Activated CD4-positive, alpha-beta T cell treated with anti-CD3 and anti-CD28 coated beads for 36 hours (primary cell): ENCODE measurements at places on chromosomes 1 and 21.

- no peak for DNase-seq
- H3K27me3 ChIP-seq = no peaks in the 10 kb centered on the region
- H3K27ac ChIP-seq = no peak overlapping the region
- H3K4me1 ChIP-seq = peaks cover 7% of the 10 kb centered on the region
- no peak overlapping the region for H3K4me3 ChIP-seq
Measured at GRCh38 chr1:66313429-66313828, 220.5 kb upstream of the SGIP1 start.

DNA sequence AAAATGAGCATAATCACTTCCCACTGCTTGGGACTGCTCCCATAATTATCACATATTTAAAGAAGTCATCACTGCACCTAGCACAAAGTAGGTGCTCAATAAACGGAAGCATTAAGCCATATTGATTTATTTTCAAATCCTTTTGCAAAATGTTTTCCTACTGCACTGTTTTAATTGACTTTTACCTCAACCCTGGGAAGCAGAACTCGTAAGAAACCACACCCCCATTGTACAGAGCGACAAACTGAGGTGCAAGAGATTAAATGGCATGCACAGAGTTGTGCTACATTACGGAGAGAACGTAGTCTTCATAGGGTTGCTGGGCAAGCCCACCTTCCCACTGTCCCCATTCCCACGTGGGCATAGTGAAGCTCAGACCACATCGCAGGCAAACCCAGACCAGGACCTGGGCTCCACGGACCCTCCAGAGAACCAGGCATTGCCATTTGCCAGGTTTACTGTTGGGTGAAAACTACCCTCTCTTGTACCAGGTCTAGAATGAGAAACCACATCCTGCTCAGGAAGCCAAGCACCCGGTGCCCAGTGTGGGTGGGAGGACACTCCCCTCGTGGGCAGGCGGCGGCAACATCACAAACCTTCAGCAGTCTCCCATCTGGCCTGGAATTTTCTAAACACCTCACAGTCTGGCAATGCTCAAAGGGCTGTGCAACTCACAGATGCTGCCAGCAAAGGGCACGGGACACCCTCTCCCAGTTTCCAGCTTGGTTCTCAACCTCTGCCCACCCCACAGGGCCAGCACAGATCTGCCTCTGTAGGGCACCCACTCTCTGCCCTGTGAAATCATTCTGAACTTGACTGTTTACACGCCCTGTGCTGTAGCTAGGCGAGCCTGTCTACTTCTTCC lies 8.2 kb downstream of the IFFO2 start:
- peak overlapping the region; percentile 92 for H3K27ac ChIP-seq
- H3K4me1 ChIP-seq = peaks cover 93% of the 10 kb centered on the region
- H3K27me3 ChIP-seq = no peaks in the 10 kb centered on the region
- peak overlapping the region; percentile 86 for H3K4me3 ChIP-seq
- DNase-seq = peak; percentile 83

GRCh38 chr1:40199126-40199525 lies 37.9 kb downstream of the RLF start:
- no peaks in the 10 kb centered on the region for H3K27me3 ChIP-seq
- peaks cover 2% of the 10 kb centered on the region for H3K4me1 ChIP-seq
- H3K27ac ChIP-seq = no peak overlapping the region

DNA sequence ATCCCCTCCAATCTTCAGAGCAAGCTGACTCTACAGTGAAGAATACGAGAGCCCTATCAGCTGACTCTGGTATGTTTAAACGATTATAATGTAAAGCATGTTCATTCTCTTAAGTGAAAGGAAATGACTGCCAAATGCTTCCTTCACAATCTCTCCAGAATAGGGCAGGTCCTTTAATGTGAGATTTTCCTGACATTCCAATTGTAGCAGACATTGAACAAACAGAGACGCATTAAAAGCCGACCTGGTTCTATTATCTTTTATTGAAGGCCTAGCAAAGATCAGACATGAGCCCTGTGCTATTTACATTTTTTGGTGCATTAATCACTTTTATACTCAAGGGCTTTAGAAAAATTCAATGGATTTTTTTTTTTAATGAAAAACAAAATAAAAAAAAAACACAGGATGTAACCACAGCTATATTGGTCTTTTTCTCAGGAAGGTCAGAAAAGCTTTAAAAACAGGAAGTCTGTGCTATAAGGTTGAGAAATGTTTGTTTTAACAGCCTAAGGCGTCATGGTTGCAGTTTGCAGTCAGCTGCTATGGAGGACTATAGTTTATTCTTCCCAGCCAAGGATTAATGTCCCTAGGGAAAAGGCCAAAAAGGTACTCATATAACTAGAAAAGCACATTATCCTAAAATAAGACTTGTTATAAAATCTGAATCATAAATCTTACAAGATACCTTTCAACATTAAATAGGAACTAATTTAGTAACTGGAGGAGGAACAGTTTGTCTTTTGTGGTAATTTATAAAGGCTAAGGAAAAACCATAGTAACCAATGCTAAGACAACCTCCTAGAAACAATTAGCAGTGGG lies 104.8 kb downstream of the RERE start:
- H3K4me1 ChIP-seq = peaks cover 24% of the 10 kb centered on the region
- peaks cover 7% of the 10 kb centered on the region for H3K36me3 ChIP-seq
- H3K4me3 ChIP-seq = no peak overlapping the region

- no peaks in the 10 kb centered on the region for H3K27me3 ChIP-seq
- peaks cover 27% of the 10 kb centered on the region for H3K4me1 ChIP-seq
- no peaks in the 10 kb centered on the region for H3K36me3 ChIP-seq
Measured at GRCh38 chr1:58888833-58889232, 105.0 kb upstream of the JUN start.

GRCh38 chr1:104132382-104132973 lies 382.8 kb downstream of the AMY1C start:
- H3K27ac ChIP-seq = no peak overlapping the region
- H3K4me3 ChIP-seq = no peak overlapping the region
- no peaks in the 10 kb centered on the region for H3K4me1 ChIP-seq

- peaks cover 30% of the 10 kb centered on the region for H3K27me3 ChIP-seq
- H3K4me3 ChIP-seq = no peak overlapping the region
- H3K27ac ChIP-seq = no peak overlapping the region
- DNase-seq = no peak
Measured at GRCh38 chr21:46018615-46019014, 37.0 kb downstream of the COL6A1 start.

DNA sequence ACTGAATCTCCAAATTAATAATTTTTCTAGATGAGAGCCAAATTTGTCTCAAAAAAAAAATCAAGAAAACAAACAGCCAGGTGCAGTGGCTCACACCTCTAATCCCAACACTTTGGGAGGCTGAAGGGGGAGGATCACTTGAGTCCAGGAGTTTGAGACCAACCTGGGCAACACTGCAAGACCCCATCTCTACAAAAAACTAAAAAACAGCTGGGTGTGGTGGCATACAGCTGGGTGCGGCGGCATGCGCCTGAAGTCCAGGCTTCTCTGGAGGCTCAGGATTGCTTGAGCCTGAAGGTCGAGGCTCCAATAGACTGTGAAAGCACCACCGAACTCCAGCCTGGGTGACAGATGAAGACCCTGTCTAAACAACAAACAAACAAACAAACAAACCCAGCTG lies 14.0 kb downstream of the ACBD3 start:
- DNase-seq = no peak
- H3K4me1 ChIP-seq = peaks cover 35% of the 10 kb centered on the region
- H3K27ac ChIP-seq = no peak overlapping the region
- H3K4me3 ChIP-seq = no peak overlapping the region
- peaks cover 12% of the 10 kb centered on the region for H3K36me3 ChIP-seq
- no peaks in the 10 kb centered on the region for H3K27me3 ChIP-seq

- H3K27me3 ChIP-seq = no peaks in the 10 kb centered on the region
- peaks cover 38% of the 10 kb centered on the region for H3K4me1 ChIP-seq
- no peak overlapping the region for H3K27ac ChIP-seq
- peaks cover 27% of the 10 kb centered on the region for H3K36me3 ChIP-seq
Measured at GRCh38 chr1:39415553-39415952, 75.9 kb upstream of the BMP8A start.

GRCh38 chr1:9271861-9272595 lies 20.7 kb upstream of the SPSB1 start:
- H3K36me3 ChIP-seq = peaks cover 3% of the 10 kb centered on the region
- H3K4me3 ChIP-seq = no peak overlapping the region
- H3K4me1 ChIP-seq = peaks cover 17% of the 10 kb centered on the region
- no peaks in the 10 kb centered on the region for H3K27me3 ChIP-seq
- no peak for DNase-seq

DNA sequence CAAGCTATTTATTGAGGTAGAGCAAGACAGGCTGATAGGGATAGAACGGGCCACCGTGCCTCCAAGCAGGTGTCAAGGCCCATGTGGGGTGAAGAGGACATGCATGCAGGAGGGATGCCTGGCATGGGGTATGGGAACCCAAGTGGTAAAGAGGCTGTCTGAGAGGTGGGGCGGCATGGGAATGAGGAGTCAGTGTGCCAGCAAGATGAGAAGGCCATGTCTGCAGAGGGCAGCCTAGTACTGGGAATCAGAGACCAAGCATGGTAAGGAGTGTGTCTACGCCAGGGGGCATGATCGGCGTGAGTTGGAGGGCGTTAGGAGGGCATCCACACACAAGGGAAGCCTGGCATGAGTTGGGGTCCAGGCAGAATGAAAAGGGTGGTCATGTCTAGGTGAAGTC lies 303.7 kb upstream of the PLD5 start:
- no peak overlapping the region for H3K4me3 ChIP-seq
- H3K36me3 ChIP-seq = no peaks in the 10 kb centered on the region
- no peak overlapping the region for H3K27ac ChIP-seq
- no peaks in the 10 kb centered on the region for H3K4me1 ChIP-seq

DNA sequence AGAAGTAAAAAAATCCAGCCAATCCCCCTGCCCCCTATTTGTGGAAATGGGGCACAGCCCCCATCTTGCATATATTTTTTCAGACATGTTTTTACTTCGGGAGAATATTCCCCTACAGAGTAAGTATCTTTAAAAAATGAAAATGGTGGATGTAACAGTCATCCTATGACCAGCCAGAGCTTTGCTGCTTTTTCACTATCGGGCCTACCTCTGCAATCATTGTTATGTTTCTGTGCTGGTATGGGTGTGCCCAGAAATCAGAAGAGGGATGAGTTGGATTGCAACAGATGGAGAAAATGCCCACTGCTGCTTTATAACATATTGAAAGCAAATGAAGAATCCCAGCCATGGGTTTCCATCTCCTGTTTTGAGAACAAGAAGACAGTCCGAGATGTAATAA lies 2.9 kb downstream of the CD247 start:
- no peaks in the 10 kb centered on the region for H3K27me3 ChIP-seq
- H3K4me3 ChIP-seq = peak overlapping the region; percentile 90
- H3K27ac ChIP-seq = peak overlapping the region; percentile 99
- H3K36me3 ChIP-seq = peaks cover 64% of the 10 kb centered on the region

GRCh38 chr21:36575306-36575705 lies 95.4 kb upstream of the CLDN14 start:
- peaks cover 3% of the 10 kb centered on the region for H3K27me3 ChIP-seq
- H3K36me3 ChIP-seq = no peaks in the 10 kb centered on the region
- DNase-seq = no peak

DNA sequence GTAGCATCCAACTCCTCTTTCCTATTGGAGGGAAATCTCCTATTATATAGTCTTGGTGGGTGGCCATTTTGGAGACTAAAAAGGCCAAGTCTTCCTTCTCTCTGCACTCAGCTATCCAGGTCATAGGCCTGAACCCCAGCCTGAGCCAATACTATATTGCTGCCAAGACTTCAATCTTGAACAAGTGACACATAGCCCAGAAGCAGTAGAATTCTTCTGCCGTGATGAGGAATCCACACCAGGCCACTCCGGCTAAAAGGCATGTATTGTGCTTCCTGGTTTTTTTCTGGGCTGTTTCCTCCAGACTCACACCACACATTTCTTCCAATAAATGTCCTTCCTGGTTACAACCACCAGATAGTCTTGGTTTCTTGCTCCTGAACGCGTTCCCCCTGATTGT lies 43.0 kb downstream of the ATF3 start:
- no peak overlapping the region for H3K27ac ChIP-seq
- H3K4me3 ChIP-seq = no peak overlapping the region
- H3K27me3 ChIP-seq = peaks cover 9% of the 10 kb centered on the region

- H3K27me3 ChIP-seq = no peaks in the 10 kb centered on the region
- H3K4me1 ChIP-seq = peaks cover 22% of the 10 kb centered on the region
- H3K4me3 ChIP-seq = no peak overlapping the region
- DNase-seq = no peak
- H3K36me3 ChIP-seq = peaks cover 6% of the 10 kb centered on the region
Measured at GRCh38 chr1:67230539-67230938, 64.3 kb downstream of the IL23R start.

GRCh38 chr1:165117482-165117881 lies 239.0 kb downstream of the LMX1A start:
- no peaks in the 10 kb centered on the region for H3K4me1 ChIP-seq
- no peak overlapping the region for H3K27ac ChIP-seq
- no peak overlapping the region for H3K4me3 ChIP-seq
- peaks cover 28% of the 10 kb centered on the region for H3K27me3 ChIP-seq
- no peak for DNase-seq

- no peaks in the 10 kb centered on the region for H3K27me3 ChIP-seq
- peak overlapping the region; percentile 80 for H3K27ac ChIP-seq
- H3K36me3 ChIP-seq = peaks cover 37% of the 10 kb centered on the region
- no peak overlapping the region for H3K4me3 ChIP-seq
Measured at GRCh38 chr1:36351227-36351977, 28.0 kb upstream of the EVA1B start.

GRCh38 chr1:17139637-17140036 lies 20.4 kb upstream of the PADI2 start:
- no peaks in the 10 kb centered on the region for H3K36me3 ChIP-seq
- H3K4me1 ChIP-seq = no peaks in the 10 kb centered on the region
- no peaks in the 10 kb centered on the region for H3K27me3 ChIP-seq
- no peak overlapping the region for H3K27ac ChIP-seq

- no peak for DNase-seq
- no peaks in the 10 kb centered on the region for H3K27me3 ChIP-seq
- H3K4me1 ChIP-seq = peaks cover 57% of the 10 kb centered on the region
- H3K36me3 ChIP-seq = peaks cover 27% of the 10 kb centered on the region
Measured at GRCh38 chr1:159914252-159915018, 10.9 kb downstream of the TAGLN2 start.

DNA sequence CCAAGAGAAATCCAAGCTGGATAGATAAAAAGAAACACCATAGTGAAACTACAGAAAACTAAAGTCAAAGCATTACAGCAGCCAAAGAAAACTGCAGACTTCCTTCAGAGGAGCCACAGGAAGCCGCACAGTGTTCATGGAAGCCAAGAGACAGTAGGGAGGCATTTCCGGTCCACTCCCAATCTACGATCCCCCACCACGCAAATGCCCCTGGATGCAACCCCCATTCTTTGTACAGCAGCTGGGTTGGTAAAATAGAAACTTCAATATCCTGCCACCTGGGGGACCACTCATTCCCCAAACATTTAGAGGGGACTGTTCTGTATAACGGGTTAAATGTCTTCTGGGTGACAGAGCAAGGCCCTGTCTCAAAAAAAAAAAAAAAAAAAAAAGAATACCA lies 43.9 kb upstream of the TSPEAR start:
- no peak overlapping the region for H3K4me3 ChIP-seq
- H3K27me3 ChIP-seq = peaks cover 5% of the 10 kb centered on the region
- H3K36me3 ChIP-seq = no peaks in the 10 kb centered on the region
- no peak overlapping the region for H3K27ac ChIP-seq
- DNase-seq = no peak

GRCh38 chr1:96597218-96597617 lies 124.4 kb upstream of the PTBP2 start:
- no peaks in the 10 kb centered on the region for H3K4me1 ChIP-seq
- no peak overlapping the region for H3K4me3 ChIP-seq
- no peak overlapping the region for H3K27ac ChIP-seq
- no peak for DNase-seq
